ENCODE measurements at places on chromosomes 4 and X.

- no peak for DNase-seq
These were observed 9.2 kb downstream of the PLK4 start for GRCh38 chr4:127889903-127890302.

GRCh38 chr4:2574009-2574408, 37.6 kb downstream of the FAM193A start:
- no peak for DNase-seq

- no peak for DNase-seq
These were observed 39.4 kb upstream of the AFAP1 start for GRCh38 chr4:7978907-7979651.

DNA sequence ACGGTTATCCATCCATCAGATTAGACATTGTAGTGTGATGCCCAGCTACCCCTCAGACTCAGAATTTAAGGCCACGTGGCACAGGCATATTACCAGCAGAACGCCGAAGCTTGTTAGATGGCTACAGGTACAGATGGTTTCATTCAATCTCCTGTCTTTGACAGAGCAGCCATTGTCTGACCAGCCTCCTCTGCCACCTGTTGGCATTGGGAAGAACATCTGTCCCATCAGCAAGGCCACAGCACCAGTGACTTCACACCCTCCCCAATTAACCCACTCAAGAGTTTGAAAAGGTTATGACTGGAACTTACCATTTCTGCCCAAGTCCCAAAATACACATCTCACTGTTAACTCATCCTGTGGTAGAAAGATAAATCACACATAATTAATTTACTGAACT, 22.0 kb upstream of the PHKA2 start:
- no peak for DNase-seq

- DNase-seq: no peak
These were observed 43.7 kb downstream of the DDX60 start for GRCh38 chr4:168274871-168275270.

GRCh38 chr4:113328514-113328913, 279.1 kb downstream of the ANK2 start:
- DNase-seq: no peak

GRCh38 chr4:54662901-54663585, 5.3 kb downstream of the KIT start:
- DNase-seq: no peak

DNA sequence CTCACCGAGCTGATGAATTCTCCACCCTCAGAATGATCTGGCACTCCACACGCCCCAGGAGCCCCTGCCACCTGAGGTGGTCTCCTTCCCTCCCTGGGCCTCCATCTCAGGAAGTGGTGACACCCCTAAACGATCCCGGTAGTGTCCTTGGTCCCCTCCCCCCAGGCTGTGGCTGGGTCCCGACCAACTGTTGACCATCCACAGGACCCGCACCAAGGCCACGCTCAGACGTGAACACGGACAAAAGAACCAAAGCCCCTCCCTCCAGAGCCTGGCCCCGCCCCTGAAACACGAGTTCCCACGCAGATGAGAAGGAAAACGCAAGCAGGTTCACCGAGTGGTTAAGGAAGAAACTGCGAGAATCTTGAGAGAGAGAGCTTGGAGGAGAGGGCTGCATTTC, 16.6 kb downstream of the LRPAP1 start:
- no peak for DNase-seq

DNA sequence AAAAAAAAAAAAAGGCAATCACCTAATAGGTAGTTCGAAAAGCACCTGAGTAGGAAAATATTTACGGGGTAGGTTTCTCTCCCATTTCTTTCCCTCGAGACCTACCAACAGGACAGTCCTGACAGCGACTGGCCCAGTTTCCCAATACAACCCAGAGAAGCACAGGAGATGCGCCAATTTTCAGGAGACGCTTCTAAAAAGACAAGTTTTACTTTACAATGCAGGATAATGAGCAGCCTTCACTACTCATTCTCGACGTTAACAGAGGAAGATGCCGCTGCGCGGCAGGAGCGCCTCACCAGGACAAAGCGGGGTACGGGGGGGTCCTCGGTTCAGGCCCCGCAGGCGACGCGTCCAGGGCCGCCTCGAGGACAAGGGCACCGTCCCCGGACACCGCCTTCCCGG, 708 bp downstream of the BCLAF3 start:
- DNase-seq: no peak

DNA sequence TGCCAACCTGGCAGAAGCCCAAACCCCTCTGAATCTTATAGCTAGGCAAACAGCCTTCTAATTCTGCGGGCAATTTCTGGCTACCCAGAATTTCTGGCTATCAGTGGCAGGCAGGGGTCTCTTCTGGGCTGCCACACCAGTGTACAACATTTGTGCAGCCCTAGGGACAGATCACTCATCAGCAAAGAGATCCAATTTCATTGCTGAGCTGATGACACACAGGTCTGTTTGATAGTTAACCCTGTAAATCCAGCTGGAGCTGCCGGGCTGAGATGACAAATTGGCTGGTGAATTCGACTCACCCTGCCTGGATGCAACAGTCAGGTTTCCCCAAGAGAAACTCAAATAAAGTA, 2.4 kb downstream of the MID1 start:
- DNase-seq: no peak

GRCh38 chr4:141657550-141658250, 21.3 kb downstream of the IL15 start:
- DNase-seq: no peak

DNA sequence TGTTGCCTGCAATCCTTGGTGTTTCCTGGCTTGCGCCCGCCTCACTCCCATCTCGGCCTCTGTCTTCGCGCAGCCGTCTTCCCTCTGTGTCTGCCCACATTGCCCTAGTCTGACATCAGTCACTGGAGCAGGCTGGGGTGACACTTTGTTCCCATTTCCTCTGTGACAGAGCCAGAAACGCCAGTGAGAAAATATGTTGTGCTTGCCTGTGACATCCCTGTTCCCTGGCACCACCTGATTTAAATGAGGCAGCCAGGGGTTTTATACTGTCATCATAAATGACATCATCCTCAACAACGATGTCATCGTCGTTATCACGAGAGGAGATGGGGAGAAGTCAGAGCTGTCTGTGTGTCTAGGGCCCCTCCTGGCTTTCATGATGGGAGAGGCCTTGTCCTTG, 29.1 kb downstream of the ZNF185 start:
- no peak for DNase-seq

DNA sequence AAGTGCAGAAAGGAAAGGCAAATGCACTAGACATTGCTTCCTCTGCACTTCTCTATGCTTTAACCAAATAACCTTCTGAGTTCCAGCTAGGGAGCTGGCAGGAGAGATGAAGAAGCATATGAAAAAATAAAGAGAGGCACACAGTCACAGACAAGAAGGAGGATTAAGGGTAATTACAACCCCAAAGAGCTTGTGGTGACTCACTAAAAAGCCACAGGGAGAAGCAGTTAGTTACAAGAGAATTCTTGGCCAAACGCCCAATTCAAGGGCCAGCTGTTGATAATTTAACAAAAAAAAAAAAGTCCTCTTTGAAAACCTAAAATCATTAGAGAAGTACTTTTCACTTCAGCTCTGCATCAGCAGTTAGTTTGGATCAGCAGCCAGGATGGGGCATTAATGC, 478.0 kb downstream of the KCNIP4 start:
- no peak for DNase-seq

- no peak for DNase-seq
These were observed 583.4 kb downstream of the TRAM1L1 start for GRCh38 chr4:116501954-116502353.

- DNase-seq: no peak
These were observed 30.1 kb downstream of the TEX13A start for GRCh38 chrX:105190252-105190853.

DNA sequence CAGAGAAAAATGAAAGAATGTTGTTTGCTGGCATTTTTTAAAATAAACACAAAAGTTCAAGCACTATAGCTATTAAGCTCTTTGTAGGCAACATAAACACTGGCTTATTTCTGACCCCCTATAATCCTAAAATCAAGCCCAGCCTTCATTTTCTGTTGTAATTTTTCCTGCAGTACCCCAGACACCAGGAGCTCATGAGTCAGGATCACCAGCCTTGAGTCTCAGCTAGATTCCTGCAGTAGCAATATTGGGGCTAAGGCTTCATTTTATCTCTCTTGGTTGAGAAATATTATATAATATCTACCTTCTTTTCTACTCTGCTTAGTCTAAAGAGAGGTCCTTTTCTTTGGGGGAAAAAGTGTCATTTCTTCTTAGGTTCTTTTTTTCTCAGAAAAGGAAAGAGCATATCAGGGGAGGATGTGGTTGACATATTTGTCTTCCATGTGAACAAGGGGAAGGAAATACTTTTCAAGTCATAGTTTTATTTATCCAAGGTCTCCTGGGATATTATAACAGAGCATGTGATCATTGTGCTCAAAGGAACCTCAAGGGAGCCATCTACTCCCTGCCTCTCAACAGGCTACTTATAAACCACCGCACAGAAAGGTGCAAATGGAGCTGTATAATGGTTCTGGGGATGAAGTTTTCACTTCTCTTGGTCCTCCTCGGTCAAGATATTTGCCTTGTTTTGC, 678.3 kb upstream of the NR3C2 start:
- DNase-seq: no peak

- no peak for DNase-seq
These were observed 192.1 kb downstream of the PTTG2 start for GRCh38 chr4:38152305-38152704.

- no peak for DNase-seq
These were observed 19.7 kb downstream of the IRAK1 start for GRCh38 chrX:154000051-154000450.

GRCh38 chr4:2932951-2933565, 30.1 kb downstream of the NOP14 start:
- no peak for DNase-seq

DNA sequence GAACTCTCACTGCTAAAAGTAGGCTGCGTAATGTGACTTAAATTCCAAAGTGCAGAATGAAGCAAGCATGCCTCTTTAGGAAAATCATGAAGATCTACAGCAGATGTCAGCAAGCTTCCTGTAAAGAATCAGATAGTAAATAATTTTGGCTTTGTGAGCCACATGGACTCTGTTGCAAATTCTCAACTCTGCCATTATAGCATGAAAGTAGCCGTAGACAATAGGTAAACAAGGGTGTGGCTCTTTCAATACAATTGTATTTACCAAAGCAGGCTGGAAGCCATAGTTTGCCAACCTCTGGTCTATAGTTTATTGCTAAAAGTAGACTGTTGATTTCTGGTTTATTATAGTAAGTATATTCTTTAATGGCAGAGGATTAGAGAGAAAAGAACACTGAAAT, 80.3 kb upstream of the FAM9B start:
- no peak for DNase-seq

DNA sequence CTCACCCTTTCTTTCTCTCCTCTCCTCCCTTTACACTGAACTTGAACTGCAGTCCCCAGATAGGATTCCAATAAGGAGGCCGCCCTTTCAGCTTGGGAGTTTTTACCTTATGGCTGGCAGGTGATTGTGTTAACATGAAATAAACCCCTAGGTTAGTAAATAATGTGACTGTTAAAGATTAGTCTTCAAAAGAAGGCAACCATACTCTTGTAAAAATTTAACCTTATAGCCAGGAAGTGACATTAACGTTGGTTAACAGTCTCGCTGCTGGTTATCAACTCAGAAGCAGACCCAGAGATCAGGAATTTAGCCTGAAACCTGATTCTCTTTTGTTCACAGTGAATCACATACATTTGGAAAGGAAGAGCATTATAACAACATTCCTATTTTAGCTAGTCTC, 15.2 kb downstream of the FHDC1 start:
- no peak for DNase-seq

- no peak for DNase-seq
These were observed 499.3 kb upstream of the CT83 start for GRCh38 chrX:116961872-116962582.

DNA sequence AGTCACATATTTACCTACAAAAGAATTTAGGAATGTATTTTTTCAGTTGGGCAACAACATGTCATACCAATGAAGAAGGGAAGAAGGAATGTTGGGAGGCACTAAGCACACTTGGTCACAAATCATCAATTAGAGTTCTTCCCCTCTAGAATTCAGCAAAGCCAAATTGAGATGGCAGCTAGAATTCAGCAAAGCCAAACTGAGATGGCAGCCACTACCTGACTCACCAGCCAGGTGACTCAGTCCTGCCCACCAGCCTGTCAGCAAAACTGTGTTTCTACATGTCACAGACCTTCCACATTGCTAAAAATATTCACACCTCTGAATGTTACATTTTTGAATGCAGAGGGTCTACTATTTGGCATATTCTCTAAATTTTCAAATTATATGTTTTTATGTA, 63.2 kb upstream of the NOCT start:
- no peak for DNase-seq

- DNase-seq: no peak
These were observed 15.8 kb downstream of the RPL39 start for GRCh38 chrX:119775517-119776238.

DNA sequence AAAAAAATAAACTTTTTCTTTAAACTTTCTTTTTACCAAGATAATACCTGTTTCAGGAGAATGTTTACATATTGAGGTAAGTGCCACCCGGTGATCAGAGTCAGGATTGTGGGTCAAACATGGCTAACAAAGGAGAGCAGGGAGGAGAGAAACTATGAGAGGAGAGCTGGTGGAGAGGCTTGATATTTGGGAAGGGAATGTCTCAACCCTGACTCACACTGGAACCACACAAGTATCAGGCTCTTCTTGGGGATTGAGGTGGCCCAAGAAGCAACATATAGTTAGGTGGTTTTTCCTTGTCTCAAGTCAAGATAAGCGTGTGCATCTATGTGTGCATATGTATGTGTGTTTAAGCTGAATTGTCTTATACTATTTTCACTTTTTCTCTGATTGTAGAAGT, 6.7 kb downstream of the TCEAL1 start:
- no peak for DNase-seq

All from stimulated activated CD4-positive, alpha-beta T cell treated with anti-CD3 and anti-CD28 coated beads, Interleukin-1b, Interleukin-23, amount 100 ng/mL, for 1 hour (primary cell).